Activated CD8-positive, alpha-beta T cell treated with anti-CD3 and anti-CD28 coated beads for 36 hours (primary cell): ENCODE measurements at places on chromosomes 16 and 17. TPM values are rescaled to one million over a fixed set of nuclear protein-coding genes. Genes with fewer than 3 reads are reported as not detected.
A peak's percentile ranks its signal among the peaks of the same experiment; 100 is the strongest.

DNA sequence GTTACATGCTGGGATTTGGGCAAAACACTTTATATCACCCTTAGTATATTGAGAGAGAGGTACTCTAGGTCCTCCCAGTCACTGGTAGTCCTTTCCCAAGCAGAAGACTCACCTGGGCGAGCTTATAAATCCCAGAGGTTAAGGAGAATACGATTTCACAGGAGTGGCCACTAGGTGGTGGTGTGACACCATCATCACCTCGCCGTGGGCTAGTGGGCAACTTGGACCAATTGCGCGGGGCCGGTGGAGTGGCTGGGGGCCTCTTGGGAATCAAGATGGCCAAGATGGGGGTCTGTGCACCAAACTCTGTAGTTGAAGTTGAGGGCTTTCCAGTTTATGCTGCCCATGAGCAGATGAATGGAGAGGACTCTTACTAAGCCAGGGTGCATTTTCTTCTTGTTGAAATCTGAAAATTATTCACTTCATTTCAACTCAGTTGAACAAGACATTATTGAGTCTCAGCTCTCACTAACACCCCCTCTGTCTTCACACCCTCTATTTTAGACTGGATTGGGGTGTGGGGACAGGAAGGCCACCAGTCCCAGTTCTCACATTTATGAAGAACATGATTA, 38.2 kb upstream of the PIRT start:
- DNase-seq = peak; percentile 58

GRCh38 chr16:1309888-1310831, 724 bp downstream of the UBE2I start:
- peak; percentile 72 for DNase-seq

DNA sequence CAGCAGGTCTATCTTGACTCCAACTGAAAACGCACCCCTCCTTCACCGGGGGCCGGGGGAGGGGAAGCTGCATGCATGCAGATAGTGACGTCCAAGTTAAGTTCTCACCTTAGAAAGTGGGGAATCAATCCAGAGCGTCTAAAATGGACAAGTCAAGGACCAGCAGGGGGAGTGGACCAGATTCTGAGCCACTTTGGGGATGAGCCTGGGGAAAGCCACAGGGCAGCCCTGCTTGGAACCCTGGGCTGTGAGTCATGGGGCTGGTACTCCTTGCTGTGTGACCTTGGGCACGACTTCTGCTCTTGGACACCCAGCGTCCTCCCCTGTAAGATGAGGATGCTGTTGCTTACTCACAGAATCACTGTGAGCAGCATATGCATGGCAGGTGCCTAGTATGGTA, 9.1 kb downstream of the TNFRSF13B start:
- DNase-seq = no peak

Gene TBC1D16
- total RNA-seq = 9.6 TPM

DNA sequence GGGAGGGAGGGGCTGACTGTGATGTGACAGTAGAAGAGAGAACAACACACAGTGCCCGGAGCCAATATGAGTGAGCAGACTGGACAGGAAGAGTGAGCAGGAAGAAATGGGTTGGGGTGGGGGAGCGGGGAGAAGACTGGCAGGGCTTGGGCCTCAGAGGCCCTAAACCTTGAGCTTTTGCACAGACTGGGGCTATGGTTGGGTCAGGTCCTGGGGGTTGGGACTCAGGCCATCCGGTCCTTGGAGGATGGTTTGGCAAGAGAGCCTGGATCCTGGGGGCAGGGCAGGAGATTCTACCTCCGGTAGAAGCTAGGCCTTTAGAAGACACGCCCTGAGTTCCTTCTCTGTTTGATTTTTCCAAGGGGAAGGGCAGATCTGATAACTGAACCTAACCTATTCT, 1.1 kb downstream of the CAMTA2 start:
- DNase-seq = no peak

DNA sequence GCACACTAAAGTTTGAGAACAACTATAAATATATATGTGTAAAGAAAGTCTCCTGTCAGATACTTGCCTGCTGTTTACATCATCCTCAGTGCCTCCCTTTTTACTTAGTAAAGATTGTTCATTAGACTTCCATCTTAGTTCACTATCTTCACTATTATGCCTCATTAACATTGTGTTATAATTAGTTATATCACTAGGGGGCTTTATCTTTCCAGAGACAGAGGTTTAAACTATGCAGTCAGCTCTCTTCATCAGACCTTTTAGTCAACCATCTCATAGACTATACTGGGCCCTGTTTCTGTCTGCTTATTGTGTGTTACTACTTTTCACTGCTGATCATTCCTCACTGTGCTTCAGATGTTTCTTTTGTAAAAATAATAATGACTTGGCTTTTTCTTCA, 630.8 kb upstream of the KIF2B start:
- DNase-seq = no peak

- no peak for DNase-seq
These were observed 5.3 kb downstream of the ELOB start for GRCh38 chr16:2771496-2772402.

DNA sequence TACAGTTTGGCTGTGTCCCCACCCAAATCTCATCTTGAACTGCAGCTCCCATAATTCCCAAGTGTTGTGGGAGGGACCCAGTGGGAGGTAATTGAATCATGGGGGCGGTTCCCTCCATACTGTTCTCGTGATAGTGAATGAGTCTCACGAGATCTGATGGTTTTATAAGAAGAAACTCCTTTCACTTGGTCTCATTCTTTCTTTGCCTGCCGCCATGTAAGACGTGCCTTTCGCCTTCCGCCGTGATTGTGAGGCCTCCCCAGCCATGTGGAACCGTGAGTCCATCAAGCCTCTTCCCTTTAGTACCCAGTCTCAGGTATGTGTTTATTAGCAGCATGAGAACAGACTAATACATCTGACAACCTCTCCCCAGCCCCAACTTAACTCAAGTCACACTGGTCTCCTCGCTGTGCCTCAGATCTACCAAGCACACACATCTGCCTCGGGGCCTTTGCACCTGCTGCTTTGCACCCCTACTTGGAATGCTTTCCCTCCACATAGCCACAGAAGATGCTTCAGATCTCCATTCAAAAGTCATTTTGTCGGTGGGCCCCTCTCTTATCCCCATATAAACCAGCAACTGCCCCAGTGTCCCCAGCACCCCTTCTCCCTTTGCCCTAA, 74.4 kb downstream of the RPH3AL start:
- DNase-seq = no peak

DNA sequence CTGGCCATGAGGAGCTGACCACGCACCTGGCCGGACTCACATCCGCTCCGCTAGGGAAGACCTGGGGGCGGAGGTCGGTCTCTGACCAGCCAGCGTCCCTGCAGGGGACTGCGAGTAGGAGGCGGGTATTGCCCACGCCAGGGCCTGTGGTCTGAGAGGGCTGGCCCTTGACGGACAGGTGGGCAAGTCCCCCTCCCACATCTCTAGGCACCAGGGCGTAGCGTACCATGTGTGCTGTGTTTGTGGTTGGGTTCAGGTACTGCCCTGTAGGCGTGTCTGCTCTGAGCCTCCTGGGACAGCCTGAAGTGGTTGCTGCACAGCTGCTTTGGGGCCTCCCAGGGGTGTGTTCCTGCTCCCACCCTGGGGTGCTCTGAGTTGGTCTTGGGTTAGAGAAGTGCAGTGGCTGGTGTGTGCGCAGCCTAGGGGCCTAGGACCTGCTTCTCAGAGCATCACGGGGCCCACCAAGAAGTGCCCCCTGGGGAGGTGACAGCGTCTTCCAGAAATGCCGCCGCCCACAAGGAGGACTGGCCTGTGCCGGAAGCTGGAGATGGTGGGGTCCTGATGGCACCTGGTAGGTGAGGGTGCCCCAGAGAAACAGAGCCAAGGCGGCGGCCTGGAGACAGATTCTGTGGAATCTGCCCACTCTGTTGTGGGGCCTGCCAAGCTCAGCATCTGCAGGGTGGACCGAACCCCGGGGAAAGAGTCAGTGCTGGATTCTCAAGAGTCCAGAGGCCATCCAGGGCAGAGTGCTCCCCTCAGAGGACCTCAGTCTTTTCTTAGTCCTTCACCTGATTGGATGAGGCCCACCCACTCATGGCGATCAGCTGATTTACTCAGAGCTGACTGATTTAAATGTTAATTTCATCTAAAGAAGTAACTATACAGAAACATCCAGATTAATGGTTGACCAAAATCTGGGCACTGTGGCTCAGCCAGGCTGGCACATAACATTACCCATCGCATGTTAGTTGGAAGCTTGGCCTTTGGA, 48.3 kb downstream of the WDR45B start:
- no peak for DNase-seq

DNA sequence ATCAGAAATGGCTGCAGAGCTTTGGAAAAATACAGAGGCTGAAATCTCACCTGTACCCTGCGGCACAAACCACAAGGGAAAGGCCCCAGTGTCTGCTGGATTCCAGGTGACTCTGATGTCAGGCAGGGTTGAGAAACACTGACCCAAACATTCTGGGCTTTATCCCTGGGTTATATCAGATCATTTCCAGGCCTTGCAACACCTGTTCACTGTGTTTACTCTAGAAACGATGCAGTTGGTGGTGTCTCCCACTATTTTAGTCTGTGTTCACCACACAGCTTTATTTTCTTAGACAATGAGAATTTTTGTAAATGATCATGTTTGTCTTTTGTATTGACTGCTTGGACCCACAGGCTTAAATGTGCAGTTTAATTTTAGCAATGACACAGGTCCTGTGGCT, 151.5 kb upstream of the SDK2 start:
- no peak for DNase-seq

Gene CCL2
- total RNA-seq = not detected

Gene SLC16A11
- 3.4 TPM for total RNA-seq

DNA sequence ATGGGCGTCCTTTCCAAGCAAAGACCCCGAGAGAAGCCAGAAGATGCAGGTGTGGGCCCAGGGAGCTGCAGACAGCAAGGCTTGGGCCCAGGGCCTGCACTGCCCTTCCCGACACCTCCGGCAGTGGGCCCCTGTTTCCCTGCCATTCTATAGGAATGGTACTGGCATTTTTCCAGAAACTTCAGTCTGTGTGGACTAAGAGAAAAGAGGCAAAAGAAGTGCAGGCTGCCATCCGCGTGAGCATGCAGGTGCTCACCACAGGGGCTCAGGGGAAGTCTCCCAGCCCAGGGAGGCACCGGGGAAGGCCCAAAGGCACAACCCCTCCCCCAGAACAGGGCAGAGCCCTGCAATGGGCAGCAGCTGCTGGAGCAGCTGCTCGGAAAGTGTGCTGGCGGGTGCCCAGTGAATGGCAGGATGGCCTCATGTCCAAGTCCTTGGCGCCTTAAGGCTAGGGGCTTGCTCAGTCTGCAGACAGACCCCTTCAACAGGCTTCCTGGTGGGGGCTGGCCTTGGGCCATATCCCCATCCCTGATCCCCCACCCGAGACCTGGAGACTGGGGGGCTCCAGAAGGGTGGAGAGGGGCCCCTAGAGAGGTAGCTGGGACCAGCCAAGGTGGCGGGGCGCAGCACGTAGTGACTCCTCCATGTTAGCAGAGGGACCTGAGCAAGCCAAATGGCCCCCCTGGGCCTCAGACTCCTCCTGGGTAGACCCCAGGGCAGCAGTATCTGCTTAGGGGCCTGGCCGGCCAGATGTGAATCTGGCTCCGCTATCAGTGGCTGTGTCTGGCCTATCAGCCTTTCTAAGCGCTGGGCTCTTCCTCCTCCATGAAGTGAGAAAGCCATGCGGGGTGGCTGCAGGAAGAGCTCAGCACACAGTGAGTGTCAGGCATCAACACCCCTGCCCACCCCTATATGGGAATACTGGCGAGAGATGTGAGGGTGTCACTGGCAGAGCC, 6.7 kb upstream of the TPPP3 start:
- DNase-seq = no peak
